ENCODE measurements at places on chromosomes 16 and 17. TPM values are rescaled to one million over a fixed set of nuclear protein-coding genes. Genes with fewer than 3 reads are reported as not detected.

Gene FBXO39
- not detected for total RNA-seq

Gene RNF43
- total RNA-seq = 0.38 TPM

Gene MRM1
- 17.9 TPM for total RNA-seq

Gene COPZ2
- 17.3 TPM for total RNA-seq

Gene RGS9
- 6.6 TPM for total RNA-seq
